ENCODE measurements at places on chromosomes 5 and 9.

DNA sequence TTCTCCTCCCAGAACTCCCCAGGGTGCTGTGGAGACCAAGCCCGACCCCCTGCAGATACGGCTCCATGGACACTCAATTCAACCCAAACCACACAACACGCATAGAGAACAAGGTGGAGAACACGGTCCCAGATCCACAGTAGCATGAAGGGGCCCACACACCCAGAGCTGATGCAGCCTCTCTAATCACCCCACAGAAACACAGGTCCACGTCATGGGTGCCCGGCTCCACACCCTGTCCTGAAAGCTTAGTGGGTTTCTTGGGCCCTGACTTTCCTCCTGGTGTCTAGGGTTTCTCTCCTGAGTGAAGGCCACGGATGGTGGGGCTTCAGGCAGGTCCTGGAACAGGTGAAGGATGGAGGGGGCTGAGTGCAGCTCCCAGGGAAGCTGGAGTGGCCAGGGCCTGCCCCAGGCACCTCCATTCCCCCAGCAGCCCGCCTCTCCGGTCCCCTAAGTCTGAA is 1.5 kb upstream of the SLC23A1 start:
- DNase-seq = no peak

DNA sequence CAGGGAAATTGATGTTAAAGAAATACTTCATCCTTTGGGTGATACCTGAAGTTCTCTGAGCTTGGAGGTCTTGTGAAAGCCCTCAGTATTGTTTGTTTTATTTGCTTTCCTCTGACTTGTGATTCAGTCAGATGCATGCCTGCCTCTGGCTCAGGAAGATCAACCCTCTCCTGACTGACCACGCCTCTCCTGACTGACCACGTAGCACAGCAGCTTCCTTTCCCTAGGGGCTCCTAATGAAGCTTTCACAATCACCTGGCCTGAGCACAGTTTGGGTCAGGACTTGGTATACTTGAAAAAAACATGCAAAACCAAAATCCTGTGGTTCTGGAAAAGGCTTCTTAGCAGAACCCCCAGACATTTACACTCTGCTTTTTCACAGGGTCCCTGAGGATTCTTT is 3.8 kb downstream of the TGFBI start:
- DNase-seq = peak; percentile 55

DNA sequence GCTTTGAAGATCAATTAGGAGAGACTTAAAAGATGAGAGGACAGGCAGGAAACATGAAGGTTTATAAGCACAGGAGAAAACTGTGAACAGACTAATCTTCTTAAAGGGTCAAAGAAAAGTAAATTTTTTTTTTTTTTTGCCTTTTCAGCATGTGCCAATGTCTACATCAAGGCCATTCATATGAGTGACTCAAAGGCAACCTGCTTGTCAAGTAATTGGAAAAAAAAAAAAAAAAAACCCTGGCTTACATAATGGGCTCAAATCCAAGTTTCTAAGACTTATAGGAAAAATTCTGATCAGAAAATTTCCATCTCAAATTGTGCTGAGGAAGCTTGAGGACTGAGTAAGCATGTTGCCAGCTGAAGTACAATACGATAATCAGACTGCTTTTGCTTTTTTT is 15.9 kb downstream of the PPP2R2B start:
- DNase-seq = no peak

DNA sequence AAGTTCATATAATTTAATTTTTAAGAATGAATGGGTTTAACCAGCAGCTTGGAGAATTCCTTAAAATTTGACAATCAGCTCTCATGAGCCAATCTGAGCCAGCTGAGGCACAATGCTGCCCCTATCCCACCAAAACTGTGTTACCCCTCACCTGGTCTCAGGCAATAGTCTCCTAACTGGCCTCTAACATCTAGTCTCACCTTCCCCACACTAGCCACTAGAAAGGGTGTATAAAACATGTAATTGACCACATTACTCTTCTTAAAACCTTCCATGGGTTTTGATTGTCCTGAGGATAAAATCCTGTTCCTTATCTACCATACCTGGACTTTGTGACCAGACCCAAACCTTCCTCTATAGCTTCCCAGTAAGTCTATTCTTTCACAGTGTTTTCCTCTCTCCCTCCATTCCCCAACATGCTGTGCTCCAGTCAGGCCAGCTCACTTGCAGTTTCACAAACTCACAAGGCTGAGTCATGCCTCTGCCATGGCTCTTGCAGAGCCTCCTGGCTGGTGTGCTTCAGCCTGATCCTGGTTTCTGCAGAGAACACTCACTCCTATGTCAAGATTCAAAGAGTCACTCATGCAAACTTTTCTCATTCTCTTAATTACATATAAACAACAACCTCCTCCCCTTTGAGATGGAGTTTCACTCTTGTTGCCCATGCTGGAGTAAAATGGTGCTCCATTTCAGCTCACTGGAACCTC is 16.0 kb upstream of the ZCCHC7 start:
- no peak for DNase-seq

GRCh38 chr9:4131946-4132345 is 167.9 kb downstream of the GLIS3 start:
- DNase-seq = no peak

DNA sequence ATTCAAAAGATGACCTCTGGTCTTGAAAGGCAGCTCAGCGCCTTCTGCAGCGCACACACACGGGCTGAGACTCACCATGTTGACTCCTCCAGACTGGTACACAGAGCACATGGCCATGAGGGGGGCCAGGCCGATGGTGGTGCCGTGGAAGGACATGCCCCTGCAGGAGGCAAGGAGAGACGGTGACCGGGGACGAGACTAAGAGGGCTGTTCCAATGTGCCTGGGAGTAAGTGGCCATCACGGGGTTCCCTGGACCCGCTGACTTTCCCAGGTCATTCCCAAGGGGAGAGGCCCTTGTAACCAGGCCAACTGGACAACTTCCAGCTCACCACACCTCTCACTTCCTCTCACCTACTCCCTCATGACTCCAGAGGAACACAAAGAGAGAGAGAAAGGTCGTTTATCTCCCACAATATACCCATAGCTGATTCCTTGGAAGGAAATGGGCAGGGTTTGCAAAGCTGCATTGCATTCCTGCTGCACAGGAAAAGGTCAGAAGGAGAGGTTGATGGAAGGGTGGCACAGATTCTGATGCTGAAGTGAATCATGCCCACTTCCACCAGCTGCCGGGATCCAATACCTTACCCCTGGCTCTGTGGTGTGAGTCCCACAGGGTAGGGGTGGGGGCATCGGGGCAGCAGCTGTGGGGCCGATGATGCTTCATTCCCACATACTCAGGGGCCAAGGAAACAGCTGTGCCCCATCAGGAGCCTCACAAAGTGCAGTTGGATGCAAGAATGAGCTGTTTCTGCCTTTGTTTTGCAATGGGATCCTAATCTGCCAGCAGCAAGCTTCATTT is 47.2 kb downstream of the NIPAL4 start:
- no peak for DNase-seq

DNA sequence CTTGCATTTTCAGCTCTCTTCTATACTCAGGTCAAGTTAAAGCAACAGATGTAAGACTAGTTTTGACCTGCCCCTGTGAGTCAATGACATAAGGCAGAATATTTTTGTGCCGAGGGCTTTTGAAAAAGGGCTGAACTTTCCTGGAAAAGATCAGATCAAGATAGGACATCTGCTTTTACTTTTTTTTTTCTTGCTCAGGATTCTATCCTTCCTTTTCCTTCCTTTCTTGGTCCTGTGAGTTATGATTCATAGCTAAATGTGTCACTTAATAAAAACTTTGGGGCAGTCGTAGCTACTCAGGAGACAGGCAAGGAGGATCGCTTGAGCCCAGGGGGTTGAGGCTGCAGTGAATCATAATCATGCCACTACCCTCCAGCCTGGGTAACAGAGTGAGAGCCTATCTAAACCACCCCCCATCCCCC is 84.3 kb upstream of the BRINP1 start:
- no peak for DNase-seq

GRCh38 chr5:39547553-39548154 is 122.9 kb upstream of the DAB2 start:
- peak; percentile 49 for DNase-seq

DNA sequence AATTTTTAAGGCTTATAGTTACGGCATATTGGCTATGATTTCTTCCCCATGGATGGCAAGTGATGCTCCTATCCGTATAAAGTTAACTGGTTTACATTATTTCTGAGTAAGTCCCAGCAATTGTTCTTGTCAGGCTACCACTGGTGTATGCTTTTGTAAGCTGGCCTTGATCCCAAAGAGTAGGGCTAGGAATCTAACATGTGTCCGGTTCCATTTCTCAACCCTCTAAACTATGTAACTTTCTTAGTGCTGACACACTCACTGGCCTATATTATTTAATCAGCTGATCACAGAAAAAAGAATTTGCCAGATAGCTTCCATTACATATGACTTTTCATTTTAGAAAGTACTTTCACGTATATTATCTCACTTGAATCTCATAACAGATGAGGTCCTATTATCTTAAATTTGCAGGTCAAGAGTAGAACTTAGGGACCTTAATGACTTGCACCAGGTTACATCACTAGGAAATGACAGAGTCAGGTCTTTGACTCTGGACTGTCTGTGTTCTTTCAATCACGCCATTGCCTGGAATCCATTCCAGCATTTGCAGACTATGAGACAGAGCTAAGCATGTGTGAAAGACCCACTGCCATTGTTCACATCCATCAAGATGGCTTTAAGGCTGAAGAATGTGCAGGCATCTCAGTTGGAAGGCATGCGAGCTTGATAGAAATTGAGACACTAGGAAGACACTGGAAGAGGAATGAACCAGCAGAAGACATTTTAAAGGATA is 362.9 kb downstream of the ARRDC3 start:
- DNase-seq = no peak

DNA sequence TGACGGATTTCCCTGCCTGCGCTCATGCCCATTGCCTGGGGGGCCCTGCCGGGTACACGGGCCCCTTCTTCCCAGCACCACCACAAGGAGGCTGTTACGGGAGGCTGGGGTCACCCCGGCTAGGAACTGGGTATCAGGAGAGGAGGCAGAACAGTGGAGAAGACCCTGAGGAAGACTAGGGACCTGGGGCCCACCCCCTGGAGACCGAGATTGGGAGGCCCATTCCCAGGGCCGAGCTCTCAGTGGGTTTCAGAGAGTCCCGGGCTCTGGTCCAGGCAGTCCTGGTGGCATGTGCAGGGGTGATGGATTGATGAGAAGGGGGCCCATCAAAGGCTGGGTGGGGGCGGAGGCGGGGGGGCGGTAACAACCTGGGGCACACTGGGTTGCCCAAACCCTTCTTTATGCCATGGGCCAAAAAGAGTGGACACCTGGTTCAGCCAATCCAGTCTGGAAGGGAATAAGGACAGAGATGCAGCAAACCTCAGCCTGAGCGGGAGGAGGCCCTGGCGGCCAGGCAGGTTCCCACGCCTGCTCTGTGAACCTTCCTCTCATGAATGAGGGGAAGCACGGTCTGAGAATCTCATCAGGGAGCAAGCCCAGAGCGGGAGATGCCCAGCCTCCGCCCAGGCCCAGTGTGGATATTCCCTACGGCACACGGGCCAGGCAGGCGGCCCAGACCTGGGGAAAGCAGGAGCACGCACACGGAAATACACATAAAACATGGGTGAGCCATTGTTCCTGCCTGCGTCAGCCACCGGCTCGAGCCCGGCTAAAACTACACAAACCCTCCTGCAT is 785 bp upstream of the P4HA2 start:
- DNase-seq = no peak

DNA sequence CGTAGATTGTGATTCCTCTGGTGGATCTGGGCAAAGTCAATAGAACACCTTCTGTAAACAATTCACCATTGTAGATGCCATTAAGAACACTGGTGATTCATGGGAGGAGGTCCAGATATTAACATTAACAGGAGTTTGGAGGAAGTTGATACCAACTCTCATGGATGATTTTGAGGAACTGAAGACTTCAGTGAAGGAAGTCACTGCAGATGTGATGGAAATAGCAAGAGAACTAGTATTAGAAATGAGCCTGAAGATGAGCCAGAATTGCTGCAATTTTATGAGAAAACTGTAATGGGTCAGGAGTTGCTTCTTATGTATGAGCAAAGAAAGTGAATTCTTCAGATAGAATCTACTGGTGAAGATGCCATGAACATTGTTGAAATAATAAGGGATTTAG is 26.9 kb downstream of the TCERG1 start:
- DNase-seq = no peak
